Neural crest cell (in vitro differentiated cells): ENCODE measurements at places on chromosomes 6 and 20.

DNA sequence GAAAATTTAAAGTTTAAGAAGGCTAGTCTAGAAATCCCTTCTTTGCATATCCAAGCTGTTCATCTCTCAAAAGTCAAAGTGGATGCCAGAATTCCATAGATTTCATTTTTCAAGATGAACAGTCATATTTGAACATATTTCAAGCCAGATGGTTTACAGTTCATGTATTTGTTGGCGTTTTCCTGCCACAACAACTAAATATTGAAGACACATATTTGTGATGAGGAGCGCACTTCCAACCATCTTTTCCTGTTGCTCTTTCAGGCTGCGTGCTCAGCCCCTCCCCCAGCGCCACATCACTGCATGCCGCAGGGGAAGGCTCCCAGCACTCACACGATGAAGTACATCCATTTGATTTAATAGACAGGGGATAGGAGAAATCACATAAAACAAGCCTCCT is 5.9 kb upstream of the NOX3 start:
- DNase-seq = no peak

DNA sequence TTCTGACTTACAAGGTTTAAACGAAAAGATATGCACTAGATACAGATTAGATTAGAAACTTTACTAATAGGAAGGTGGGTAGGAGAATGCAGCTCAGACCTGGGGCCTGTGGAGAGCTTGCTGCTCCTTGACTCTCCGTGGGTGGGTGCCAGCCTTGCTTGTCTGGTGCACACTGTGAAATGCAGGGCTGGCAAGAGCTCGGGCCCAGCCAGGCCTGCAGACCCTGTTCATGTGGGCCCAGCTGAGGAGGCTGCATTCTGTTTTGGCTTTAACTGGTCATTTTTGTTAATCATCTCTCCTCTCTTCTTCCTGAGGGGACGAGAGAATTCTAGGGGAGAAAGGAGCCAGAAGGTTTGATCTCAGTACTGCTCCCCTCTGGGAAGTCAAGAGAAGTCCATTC is 325.4 kb downstream of the QKI start:
- DNase-seq = no peak

GRCh38 chr6:3317741-3318211 is 59.0 kb downstream of the PSMG4 start:
- no peak for DNase-seq

DNA sequence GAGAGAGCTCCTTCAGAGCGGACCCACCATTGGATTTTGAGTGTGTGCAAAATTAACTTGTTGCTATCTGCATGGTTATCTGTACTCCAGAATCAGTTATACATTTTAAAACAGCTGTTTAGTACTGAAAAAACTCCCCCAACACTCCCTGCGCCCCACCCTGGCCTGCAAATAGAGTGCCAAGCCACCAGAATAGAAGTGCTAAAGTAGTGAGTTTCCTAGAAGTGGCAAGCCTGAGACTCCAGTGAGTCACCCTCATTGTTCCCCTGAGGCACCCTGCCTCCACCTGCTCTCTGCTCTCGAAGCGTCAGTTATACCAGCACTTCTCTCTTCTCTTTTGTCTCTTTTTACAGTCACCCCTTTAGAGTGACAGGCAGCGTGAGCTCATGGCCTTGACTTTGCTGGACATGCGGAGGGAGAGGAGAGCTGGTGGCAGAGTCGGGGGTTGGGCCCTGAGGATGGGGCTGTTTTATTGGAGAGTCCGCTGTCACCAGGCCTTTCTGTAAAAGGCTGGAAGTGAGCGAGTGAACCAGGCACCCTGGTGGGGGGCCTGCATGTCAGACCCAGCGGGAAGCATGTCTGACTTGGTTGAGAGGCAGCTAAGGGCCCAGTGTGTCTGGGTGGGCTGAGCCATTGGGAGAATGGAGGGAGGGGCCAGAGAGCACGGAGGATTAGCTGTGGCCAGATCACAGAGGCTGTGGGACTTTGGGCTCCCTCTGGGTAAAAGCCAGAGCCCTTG is 10.4 kb downstream of the IGF2R start:
- DNase-seq = no peak

- no peak for DNase-seq
These were observed 81.3 kb upstream of the CD93 start for GRCh38 chr20:23167431-23167830.

GRCh38 chr20:37413023-37413334 is 67.0 kb downstream of the SRC start:
- no peak for DNase-seq

GRCh38 chr6:138931660-138932059 is 56.4 kb downstream of the REPS1 start:
- DNase-seq = no peak

DNA sequence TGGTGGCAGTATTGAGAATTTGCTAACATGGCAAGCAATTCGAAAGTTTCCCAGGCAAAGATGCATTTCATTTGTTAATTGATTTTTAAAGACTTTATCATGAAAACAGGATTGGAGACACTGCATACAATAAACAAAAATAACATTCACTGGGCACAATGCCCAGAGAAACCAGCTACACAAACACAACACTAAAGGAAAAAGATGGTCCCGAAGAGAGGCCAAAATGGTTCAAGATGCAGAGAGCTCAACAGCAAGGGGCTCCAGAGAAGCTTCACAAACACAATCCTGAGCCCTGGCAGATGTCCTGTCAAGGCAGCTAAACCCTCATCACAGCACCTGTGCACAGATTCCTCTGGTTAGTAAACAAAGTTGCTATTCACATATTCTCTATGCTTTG is 79.3 kb downstream of the INSM1 start:
- DNase-seq = no peak

GRCh38 chr6:68760941-68761676 is 126.0 kb downstream of the ADGRB3 start:
- no peak for DNase-seq

- no peak for DNase-seq
These were observed 1.5 kb downstream of the FOXC1 start for GRCh38 chr6:1611322-1611571.

DNA sequence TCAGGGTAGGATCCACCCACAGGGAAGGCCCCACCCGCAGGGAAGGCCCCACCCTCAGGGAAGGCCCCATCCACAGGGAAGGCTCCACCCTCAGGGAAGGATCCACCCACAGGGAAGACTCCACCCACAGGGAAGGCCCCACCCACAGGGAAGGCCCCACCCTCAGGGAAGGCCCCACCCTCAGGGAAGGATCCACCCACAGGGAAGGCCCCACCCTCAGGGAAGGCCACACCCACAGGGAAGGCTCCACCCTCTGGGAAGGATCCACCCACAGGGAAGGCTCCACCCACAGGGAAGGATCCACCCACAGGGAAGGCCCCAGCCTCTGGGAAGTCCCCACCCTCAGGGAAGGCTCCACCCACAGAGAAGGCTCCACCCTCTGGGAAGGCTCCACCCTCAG is 40.5 kb downstream of the KCNQ2 start:
- no peak for DNase-seq

GRCh38 chr20:8156235-8157079 is 24.4 kb downstream of the PLCB1 start:
- DNase-seq = no peak

DNA sequence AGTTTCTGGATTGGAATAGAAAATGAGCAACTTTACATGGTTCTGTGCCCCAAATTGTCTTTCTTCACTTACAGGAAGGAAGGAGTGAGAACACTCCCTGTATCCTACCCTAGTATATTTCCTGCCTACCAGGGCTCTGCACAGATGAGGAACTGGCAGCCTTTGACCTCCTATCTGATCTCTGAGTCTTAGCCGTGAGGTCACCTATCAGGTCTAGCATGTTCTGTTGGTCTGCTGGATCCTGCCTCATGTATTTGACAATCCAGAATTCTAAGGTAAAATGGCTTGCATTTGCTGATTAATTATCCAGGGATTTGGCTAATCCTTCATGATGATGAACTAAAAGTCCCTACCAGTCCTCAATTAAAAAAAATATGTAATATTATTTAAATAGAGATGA is 35.0 kb upstream of the TRAM2 start:
- DNase-seq = no peak

GRCh38 chr20:64103871-64104666 is 3.3 kb downstream of the NPBWR2 start:
- DNase-seq = no peak

GRCh38 chr6:83808926-83809325 is 44.2 kb upstream of the RIPPLY2 start:
- DNase-seq = no peak

DNA sequence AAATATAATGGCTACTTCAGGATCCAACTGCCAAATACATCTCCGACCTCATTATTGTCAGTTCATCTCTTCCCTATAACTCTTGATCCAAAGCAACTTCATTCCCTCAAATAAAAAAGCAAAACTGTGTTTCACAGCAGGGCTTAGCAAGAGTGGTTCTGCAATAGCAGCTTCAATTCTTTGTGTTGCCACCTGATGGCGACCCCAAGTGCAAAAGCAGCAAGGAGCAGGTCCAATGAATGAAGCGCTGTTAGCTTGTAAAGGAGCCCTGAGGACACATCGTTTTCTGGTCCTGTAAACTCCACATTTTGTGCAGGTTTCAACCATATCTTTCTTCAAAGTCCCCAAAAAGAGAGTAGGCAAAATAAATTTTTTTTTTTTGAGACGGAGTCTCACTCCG is 19.6 kb downstream of the RTN4IP1 start:
- DNase-seq = no peak

GRCh38 chr20:57713505-57713903 is 3.7 kb upstream of the PMEPA1 start:
- no peak for DNase-seq

- no peak for DNase-seq
These were observed 125.2 kb upstream of the ESR1 start for GRCh38 chr6:151682251-151682650.

DNA sequence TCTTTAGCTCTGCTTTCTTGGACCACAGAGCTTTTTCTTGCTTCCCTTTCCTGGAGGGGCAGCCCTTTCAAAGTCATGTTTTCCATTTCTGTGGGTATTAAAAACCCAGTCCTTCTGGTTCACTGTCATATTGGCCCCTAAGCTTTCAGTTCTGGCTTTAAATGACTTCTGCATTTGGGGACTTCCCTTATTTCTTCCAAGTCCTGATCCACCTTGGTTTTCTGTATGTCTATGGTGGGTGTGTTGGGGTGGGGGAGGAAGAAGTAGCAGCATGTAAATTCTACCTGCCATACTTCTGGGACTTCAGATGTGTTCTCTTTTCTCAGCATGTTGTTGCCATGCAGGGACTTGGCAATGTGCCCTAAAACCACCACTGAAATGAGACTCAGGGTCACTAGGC is 77.1 kb upstream of the EMILIN3 start:
- DNase-seq = no peak

DNA sequence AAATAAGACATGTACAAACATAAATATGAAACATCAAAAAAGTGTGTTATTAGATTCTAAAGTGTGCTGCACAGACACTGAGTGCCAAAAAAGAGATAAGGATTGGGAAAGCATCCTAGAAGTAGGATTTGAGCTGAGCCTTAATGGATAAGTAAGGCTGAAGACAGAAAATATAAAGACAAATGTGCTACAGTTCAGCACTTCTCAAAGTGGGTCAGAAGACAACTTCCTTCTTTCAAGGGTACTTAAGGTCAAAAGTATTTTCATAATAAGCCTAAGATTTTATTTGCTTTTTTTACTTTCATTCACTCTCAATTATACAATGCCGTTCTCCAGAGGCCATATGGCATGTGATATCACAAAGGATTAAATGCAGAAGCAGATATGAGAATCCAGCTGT is 16.8 kb downstream of the USP45 start:
- no peak for DNase-seq

GRCh38 chr6:31356216-31356945 is 598 bp downstream of the HLA-B start:
- DNase-seq = no peak

GRCh38 chr20:44748005-44748370 is 2.3 kb downstream of the KCNK15 start:
- DNase-seq = no peak

- no peak for DNase-seq
These were observed 39.3 kb downstream of the HUS1B start for GRCh38 chr6:617456-618100.

- no peak for DNase-seq
These were observed 13.9 kb upstream of the MTCL3 start for GRCh38 chr6:127533011-127533410.

GRCh38 chr6:16470502-16471221 is 232.3 kb downstream of the GMPR start:
- DNase-seq = no peak

GRCh38 chr6:168333039-168333438 is 13.5 kb upstream of the DACT2 start:
- no peak for DNase-seq

- no peak for DNase-seq
These were observed 59.6 kb upstream of the QKI start for GRCh38 chr6:163354761-163355425.

DNA sequence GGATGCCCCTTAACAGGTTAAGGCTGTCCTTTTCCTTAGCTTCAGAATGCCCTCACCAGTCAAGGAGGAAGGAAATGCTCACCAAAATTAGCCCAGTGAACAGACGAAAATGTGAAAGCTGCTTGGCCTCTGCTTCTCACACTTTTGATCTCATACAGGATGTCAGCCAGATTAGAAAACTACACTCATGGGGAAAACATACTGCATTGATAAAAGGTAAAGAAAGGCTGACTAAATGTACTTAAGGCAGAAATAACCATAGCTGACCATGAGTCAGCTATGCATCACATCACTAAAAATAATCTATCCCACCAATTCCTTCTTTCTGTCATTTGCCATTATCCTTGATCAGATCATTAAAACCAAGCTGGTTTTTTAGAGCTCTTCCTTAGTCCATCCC is 198.4 kb upstream of the TENT5A start:
- no peak for DNase-seq

DNA sequence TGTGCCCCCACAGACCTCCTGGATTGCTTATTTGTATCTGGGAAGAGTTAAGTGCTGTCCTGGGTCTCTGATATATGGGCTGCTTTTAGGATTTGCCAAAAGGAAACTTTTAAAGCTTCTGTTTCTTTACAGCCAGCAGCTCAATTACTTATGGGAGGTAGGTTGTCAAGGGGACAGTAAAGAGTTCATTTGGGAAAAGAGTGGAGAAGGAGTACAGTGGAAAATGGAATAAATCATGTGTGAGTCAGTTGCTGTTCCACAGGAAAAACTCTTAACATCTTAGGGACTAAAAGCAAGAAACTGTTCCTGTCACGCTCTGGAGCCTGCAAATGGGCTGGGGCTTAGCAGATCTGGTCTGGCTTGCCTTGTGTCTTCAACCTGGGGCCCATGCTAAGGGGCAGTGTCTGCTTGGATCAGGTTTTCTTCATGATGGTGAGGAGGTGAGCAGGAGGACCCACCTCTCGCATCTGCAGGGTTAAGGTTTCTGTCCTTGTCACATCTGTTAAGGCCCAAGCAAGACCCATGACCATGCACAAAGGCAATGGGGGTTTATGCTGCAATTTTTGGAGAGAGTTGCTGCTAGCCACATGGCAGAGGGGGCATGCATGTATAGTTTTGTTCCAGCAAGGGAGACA is 8.7 kb upstream of the CST1 start:
- no peak for DNase-seq
